ENCODE measurements at places on chromosomes 4 and X.

DNA sequence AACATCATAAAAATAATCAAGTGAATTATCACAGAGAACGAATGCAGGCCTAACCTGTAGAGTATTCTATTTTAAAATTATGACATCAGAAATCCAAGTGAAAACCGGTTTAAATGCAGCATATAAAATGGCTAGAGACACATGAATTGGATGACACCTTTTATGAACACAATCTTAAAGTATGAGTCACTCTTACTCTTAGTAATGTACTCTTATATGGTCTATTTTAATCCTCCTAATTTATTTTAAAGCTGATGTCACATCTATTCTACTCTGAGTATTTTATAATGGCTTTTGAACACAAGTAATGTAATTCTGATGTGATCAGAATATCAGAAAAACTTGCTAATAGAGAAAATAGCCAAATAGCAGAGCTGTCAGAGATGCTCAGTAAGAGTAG lies 161.4 kb upstream of the RADX start:
- DNase-seq: no peak

DNA sequence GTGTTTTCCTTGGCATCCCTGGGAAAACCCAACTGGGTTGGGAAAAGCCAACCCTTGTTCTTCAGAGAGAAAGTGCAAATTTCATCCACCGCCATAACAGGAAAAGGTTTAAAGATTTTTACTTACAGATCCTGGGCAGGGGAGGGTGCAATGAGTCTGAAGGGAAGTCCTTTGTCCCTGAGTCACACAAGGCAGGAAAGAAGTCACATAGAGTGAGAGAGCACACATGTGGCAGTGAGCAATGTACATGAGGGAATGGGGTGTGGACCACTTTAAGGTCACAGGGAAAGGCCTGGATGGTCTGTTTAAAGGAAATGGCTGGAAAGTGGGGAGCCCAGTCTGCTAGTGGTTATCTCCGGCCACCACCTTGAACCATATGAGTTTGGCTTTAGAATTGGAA lies 248.9 kb downstream of the HS3ST1 start:
- no peak for DNase-seq

DNA sequence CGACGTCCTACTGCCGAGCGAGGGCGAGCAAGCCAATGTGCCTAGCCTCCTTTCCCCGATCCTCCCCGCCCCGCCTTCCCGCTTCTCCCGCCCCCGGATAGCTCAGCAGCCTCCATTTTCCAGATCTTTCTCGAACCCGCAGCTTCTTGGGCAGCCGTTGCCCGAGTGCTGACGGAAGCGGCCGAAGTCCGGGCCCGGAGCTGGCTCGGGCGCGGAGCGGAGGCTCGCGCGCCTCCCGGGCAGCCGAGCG lies 172 bp upstream of the HSPA4L start:
- no peak for DNase-seq

DNA sequence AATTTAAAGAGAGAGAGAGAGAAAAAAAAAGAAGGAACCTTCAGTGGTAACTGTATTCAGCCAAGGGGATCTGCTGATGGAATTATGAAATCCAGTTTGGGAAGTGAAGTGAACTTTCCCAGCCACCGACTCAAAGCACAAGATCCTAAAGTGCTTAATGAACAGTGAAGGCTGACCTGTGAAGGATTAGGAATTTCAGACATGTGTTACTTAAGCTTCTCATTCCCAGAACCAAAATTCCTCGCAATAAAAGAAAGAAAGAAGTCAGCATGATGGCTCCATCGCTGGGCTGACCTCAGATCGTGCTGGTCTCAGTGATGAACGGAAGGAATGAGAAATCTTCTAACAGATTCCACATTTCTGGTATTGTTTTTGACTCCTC lies 135.2 kb downstream of the ARSF start:
- no peak for DNase-seq

DNA sequence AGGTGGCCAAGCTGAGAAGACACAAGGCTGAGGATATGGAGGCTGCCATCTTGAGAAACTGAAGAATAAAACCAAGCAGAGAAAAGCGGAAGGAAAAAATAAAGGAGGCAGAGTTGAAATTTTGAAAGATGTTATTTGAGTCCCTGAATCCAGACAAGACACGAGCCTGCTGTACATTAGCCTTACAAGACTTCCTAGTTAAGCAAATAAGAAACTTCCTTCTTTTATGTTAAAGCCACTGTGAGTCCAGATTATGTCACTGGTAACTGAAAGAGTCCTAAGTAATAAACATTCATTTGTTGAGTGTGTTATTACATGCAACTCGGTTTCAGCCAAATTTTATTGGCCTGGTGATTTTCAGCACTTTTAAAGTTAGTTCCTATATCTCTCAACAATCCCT lies 30.4 kb downstream of the DRD5 start:
- DNase-seq: no peak

GRCh38 chr4:1928356-1929239 lies 57.4 kb downstream of the NSD2 start:
- DNase-seq: no peak

GRCh38 chr4:159547645-159548308 lies 444.9 kb downstream of the RAPGEF2 start:
- DNase-seq: no peak

GRCh38 chrX:44228621-44229020 lies 114.9 kb downstream of the EFHC2 start:
- no peak for DNase-seq

DNA sequence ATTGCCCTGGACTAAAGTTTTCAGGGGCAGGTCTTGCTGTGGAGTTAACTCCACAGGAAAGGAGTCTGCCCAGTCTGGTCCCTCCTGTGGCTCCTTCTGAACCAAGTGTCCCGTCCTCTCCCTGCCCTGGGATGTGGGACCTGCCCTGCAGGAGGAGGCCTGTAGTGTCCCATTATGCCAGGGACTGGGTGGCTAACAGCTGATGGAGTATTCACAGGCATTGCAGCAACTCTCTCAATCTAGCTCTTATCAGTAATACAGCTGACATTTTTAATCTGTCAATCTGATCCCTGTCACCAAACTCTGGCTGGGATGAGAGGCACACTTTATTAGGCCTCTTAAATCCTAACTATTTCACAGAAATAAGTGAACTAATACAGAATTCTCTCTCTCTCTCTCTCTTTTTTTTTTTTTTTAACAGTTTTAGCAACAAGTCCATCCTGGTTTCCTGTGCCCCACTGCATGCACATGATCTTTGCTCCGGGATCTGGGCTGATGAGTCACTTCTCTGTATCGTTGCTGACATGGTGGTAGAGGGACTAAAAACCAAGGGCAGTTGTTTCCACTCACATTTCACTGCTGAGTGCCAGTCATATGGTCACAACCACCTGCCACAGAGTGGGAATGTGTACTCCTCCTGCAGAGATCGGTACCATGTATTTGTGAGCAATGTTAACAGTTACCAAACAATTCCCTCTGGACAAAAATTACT lies 39.1 kb downstream of the HAND2 start:
- no peak for DNase-seq

DNA sequence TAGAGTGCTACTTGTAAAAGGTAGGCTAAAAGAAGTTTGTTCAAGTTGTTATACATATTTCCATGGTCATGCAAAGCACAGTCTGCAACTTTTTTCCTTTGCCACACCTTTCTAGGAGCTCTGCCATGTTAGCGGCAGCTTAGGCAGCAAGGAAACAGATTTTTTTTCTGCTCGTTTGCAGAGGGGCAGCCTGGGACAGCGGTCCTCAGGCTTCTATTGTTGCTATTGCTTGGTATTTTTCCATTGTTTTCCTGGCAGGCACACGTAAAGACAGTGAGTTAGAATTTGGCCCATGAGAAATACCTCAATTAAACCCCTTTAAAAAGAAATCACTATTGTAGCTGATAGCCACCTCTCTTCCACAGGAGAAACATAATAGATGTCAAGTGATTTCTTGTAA lies 391.4 kb downstream of the SH2D1A start:
- DNase-seq: no peak

GRCh38 chr4:105551965-105552746 lies at the start of gene ARHGEF38:
TSS of gene ARHGEF38 (plus strand) at chr4:105552620. CDS start at chr4:105552766, 146 bp downstream.
- DNase-seq: no peak

- no peak for DNase-seq
Observed at GRCh38 chrX:153601511-153602110, 2.7 kb upstream of the CCNQ start.

GRCh38 chr4:94256828-94257227 lies 49.2 kb downstream of the SMARCAD1 start:
- DNase-seq: no peak

DNA sequence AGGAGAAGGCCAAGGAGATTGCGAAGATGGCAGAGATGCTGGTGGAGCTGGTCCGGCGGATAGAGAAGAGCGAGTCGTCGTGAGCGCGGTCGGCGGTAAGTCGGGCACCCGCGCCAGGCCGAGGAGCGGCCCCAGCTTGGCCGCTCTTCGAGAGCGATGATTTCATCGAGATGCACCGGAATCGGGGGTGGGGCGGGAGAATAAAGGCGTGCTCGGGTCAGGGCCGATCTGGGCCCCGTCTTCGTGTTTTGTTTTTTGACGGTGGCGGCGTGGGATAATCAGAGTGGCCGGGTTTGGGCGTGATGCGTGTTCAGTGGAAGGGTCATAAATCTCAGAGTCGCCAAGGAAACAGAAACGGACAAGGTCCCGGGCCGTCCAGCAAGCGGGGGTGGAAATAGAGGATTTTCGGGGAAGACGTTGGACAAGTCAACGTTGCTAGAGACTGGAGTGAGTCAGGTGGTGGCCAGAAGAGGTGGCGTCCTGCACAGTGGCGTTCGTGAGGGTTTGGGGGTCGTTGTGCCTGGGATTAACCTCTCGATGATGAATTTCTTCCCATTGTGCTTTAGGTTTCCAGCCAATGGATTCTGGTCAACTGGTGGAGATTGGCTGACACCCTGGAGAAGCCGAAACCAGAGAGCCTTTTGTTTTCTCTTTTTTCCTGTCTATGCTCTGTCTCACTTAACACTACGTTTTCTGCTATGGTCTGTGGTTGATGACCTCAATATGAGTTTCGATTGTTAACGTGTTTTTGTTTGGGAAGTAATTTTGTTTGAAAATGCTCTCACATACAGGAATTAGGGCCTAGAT lies 882 bp downstream of the MRFAP1 start:
- no peak for DNase-seq

DNA sequence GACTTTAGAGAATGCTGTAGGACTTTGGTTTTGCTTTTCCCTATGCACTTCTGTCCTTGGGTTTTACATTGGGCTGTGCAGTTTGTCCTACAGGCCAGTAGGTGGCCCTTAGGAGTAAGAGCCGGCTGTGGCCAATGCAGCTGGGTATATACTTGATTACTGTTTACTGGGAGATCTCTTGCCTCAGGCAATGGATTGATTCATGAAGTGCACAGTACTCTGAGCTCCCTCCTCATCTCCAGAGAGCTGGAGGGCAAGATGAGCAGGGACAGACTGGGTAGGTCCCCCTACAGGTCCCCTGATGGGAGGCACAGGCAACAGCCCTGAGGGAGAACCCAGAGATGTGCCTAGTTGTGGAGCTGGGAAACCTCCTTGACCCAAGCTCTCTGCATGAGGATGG lies 103.8 kb upstream of the QRFPR start:
- no peak for DNase-seq

GRCh38 chr4:78693777-78694456 lies 82.2 kb upstream of the BMP2K start:
- DNase-seq: no peak

GRCh38 chr4:149961876-149962597 lies 116.2 kb upstream of the DCLK2 start:
- DNase-seq: no peak

DNA sequence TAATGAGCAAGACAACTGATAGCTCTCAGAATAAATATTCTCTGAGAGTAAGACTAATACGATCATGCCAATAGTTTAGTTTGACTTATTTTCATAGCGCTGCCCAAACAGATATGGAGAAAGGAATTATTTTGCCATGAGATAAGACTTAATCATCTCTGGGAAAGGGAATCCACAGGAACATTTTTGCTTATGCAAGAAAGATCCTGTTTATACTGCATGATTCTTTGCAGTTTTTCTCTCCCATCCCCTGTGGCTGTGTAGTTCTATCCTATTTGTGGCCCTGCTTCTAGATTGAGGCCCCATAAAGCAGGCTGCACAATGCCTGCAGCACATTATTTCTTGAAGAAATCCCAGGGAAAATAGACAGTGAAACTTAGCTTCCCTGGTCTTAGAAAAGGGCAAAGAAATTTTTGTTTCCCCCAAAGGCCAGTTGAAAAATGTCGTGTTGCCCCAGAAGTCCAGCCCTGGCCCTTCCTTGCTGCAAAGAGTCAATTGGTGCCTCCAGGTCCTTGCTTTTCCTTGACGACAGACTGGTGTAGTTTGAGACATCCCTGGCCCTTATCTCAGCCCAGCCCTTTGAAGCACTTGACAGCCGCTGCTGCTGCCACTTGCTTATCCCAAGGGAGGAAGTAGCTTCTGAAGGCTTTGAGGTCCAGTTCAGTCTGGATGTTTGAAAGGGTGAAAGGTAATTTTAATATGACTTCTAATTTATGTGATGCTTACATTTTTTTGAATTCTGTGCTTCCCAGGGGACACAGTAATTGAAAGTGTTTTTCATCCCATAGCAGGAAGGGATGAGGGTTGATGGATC lies 45.0 kb upstream of the SH3RF1 start:
- no peak for DNase-seq

GRCh38 chr4:143377611-143378099 lies 41.0 kb downstream of the GAB1 start:
- no peak for DNase-seq

GRCh38 chrX:590693-591404 lies 39.7 kb upstream of the SHOX start:
- DNase-seq: no peak

DNA sequence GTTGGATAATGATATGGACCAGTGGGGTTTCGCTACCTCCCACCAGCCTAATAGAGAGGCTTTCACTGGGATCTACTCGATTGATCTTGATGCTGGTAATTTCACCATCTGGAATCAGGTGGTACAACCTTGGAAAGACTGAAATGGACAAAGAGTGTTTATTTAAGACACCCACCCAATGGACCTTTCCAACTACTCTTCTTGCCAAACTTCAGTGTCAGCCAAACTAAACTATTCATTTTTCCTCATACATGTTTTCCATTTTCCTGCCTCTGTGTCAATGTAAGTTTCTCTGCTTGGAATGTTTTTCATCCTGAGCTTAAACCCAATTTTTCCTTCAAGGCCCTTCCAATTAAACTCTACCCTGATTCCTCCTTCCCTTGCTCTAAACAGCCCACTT lies 92.6 kb downstream of the LNX1 start:
- no peak for DNase-seq

GRCh38 chr4:7108660-7109059 lies 40.8 kb upstream of the GRPEL1 start:
- DNase-seq: no peak

GRCh38 chr4:44351069-44351468 lies 97.5 kb downstream of the KCTD8 start:
- DNase-seq: no peak

- no peak for DNase-seq
Observed at GRCh38 chr4:1099684-1100335, 13.6 kb downstream of the RNF212 start.

GRCh38 chr4:162681212-162681611 lies 485.5 kb downstream of the NAF1 start:
- no peak for DNase-seq

- DNase-seq: no peak
Observed at GRCh38 chr4:163404580-163404979, 60.9 kb downstream of the NPY5R start.

Measured in SHP77 treated with DMSO at 0.1 percent for 48 hours (cell line).